Hematopoietic multipotent progenitor cell (in vitro differentiated cells): ENCODE measurements at places on chromosomes 12 and 14. TPM values are rescaled to one million over a fixed set of nuclear protein-coding genes. Genes with fewer than 3 reads are reported as not detected.

Gene CAPZA3
- not detected for total RNA-seq

DNA sequence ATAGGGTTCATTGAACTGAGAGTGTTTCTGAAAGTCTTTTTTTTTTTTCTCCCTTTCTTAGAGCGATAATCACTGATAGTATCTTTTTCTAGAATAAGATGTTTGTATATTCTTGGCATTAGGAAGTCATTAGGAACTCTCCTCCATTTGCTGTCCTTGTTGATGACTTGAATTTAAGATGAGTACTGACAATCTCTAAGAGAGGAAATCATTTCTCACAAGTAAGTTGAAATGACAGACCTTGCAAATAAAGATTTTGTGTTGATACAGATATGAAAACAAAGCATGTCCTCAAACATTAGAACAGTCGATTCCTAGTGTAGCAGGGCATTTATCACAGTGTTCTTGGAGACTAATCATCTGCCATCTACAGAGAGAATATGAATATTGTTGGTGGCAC is 458.4 kb upstream of the SYT1 start:
- no peak for DNase-seq

GRCh38 chr12:15928870-15929571 is 17.9 kb downstream of the DERA start:
- DNase-seq, result no peak

Gene TAS2R7
- total RNA-seq, result not detected

Gene SIX4
- total RNA-seq, result under 0.01 TPM

Gene GPX2
- total RNA-seq, result 0.27 TPM

- DNase-seq, result no peak
Observed at GRCh38 chr12:28184375-28184774, 5.9 kb upstream of the CCDC91 start.

- peak; percentile 76 for DNase-seq
Observed at GRCh38 chr12:105382771-105383622, 52.5 kb downstream of the C12orf75 start.
